NCI-H446 treated with DMSO at 0.1 percent for 48 hours (cell line): ENCODE measurements at places on chromosomes 6 and 20.

DNA sequence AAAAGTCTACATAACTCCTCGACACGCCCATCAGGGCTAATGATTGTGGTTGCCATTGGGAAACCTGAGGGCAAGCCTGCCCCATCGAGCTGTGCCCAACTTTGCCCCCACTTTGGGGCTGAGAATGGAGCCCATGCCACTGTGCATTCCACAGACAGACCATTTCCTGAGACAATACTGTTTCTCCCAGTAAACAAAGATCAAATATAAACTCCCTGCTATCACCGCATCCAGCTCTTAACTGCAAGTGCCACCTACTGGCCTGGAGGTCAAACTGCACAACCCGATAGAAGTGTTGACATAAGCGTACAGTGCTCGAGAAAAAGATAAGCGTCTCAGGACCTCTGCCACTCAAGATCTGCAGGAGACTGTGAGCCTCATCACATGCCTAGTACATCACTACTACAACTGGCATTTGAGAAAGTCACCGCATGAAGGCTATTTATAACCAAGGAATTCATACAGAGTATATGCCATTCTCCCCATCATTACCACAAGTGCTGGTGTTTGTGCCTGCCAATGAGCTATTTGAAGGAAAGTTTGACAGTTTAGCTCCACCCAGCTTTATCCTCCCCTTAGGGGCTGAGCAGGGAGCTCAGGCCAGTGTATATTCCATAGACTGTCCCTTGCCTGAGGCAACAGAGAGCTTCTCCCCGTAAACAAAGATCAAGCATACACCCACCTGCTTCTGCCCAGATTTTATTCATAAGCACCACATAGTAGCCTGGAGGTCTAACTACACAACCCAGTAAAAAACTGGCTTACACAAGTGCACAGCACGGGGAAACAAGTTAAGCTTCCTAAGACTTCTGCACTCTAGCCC is 4.5 kb upstream of the DEFB126 start:
- no peak for DNase-seq

DNA sequence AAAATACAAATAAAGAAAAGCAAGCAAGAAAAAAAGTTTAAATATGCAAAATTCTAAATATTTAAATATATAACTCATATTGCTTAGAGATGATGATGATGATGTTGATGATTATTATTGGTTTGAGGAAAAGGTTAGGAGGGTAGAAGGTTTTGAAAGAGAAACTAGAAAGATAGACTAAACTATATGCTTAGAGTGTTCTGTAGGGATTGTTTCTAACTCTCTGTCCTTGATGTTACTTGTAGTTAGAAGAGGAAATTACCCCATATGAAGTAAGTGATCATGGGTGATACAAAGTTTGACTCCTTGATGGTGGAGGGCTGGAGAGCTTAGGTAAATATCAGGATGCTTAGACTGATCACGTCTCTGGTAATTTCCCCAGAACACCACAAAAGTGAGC is 159.5 kb downstream of the MEI4 start:
- DNase-seq = no peak

DNA sequence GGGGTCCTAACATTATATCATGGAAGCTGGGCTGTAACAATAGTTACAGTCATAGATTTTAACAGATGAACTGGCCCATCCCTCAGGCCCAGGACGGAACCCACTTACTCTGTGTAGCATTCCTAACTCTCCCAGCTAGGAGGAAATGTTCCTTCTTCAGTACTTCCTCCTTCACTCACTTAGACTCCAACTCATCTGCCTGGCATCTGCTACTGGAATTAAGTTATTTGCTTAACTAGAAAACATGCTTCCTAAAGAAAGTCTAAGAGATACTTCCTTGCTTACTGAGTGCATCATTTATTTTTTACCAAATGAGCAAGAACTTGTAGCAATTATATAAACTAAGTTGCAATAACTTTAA is 20.5 kb downstream of the GCLC start:
- DNase-seq = no peak

- no peak for DNase-seq
Measured at GRCh38 chr20:7650086-7650879, 290.0 kb downstream of the HAO1 start.

- no peak for DNase-seq
Measured at GRCh38 chr6:25498505-25498904, 153.5 kb upstream of the SCGN start.

- DNase-seq = no peak
Measured at GRCh38 chr20:32479697-32480171, 105.4 kb downstream of the NOL4L start.

DNA sequence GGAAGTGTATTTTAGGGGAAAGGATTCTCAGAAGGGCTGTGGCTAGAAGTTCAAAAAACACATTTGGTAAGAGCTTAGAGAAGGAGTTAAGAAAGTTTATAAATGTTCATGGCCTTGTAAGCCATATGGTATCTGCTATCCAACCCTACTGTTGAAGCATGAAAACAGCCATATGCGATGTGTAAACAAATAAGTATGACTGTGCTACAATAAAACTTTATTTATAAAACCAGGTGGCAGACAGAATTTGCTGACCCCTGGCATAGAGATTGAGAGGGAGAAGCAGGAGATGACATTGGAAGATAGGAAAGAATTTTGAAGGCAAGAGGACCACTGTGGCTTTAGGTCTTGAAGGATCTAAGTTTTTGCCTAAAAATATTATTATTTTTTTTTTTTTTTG is 583.5 kb downstream of the DOK5 start:
- no peak for DNase-seq

GRCh38 chr6:79797912-79798311 is 149.4 kb downstream of the ELOVL4 start:
- DNase-seq = no peak

GRCh38 chr20:34082232-34082887 is 29.7 kb downstream of the EIF2S2 start:
- DNase-seq = no peak

GRCh38 chr6:25173951-25174474 is 105.2 kb upstream of the CARMIL1 start:
- DNase-seq = no peak

- DNase-seq = no peak
Measured at GRCh38 chr20:48718786-48719578, 108.8 kb downstream of the PREX1 start.

- no peak for DNase-seq
Measured at GRCh38 chr6:116528133-116528532, 16.7 kb downstream of the CALHM5 start.

GRCh38 chr6:158629367-158630221 is 14.9 kb downstream of the DYNLT1 start:
- no peak for DNase-seq

DNA sequence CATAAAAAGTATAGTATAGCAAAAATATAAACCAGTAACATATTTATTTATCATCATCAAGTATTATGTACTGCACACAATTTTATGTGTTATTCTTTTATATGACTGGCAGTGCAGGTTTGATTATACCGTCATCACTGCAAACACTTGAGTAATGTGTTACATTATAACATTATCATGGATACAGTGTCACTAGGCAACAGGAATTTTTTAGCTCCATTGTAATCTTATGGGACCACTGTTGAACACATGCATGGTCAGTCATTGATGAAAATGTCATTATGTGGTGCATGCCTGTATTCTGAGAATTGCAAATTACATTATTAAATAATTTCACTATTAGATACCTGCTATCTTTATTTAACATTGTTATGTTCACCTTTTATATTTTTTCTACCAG is 29.1 kb upstream of the OR2J2 start:
- no peak for DNase-seq

GRCh38 chr6:31397901-31398525 is 5.4 kb upstream of the MICA start:
- no peak for DNase-seq

GRCh38 chr6:166778776-166779175 is 151.7 kb upstream of the RPS6KA2 start:
- DNase-seq = no peak

DNA sequence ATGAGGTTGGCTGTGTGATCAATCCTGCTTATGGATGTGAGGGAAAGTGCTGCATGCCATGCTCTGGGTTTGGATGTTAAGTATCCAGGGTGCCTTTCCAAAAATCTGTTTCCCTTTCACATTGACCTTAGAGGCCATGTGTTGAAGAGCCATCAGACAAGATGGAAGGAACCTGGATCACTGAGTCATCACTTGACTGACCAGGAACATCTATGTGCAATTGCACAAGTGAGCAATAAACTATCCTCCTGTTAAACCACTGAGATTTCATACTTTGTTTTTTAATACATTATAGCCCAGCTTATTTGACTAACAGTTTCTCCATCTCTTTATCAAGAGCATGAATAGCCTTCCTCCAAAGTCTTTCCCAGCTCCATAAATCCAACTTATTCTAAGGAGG is 17.8 kb upstream of the TMEM14A start:
- DNase-seq = no peak

GRCh38 chr6:30213667-30213956 is 406 bp upstream of the TRIM26 start:
- no peak for DNase-seq

DNA sequence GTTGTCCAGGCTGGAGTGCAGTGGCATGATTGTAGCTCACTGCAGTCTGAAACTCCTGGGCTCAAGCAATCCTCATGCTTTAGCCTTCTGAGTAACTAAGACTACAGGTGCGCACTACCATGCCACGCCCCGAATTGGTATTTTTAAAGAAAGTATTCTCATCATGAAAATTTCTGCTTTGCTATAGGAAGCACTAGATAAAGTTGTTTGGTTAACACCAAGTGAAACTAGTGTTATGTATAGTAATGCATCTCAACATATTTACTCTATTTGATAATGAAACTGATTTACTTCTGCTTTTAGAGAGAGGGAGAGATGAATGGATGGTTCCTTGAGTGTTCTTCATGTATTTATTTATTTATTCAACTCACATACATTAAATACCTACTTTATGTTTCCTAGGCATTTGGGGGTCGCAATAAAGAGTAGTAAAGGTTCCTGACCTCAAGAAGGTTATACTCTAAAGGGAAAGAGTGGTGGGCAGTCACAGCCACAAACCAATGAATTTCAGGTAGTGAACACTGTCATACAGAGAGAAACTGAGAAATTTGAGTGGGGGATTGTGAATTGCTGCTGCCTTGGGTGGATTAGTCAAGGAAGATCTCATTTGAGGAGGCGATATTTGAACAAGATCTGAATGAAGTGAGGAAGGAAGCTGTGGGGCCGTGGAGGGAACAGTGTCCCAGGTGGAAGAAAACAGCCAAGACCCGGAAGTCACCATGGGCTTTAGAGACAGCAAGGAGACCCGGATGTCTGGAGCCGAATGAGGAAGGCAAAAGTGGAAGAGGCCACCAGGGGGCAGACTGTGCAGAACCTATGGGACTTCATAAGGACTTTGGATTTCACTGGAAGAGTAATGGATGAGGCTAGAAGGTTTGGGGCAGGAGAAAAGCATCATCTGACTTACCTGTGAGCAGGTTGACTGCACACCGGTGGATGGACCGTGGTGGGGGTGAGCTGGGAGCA is 185.6 kb downstream of the TSHZ2 start:
- no peak for DNase-seq

- no peak for DNase-seq
Measured at GRCh38 chr20:13515291-13515690, 123.4 kb downstream of the TASP1 start.
